ENCODE measurements at places on chromosomes 16 and 17.

GRCh38 chr17:6970992-6971391 lies 24.9 kb upstream of the ALOX12 start:
- no peak for DNase-seq

DNA sequence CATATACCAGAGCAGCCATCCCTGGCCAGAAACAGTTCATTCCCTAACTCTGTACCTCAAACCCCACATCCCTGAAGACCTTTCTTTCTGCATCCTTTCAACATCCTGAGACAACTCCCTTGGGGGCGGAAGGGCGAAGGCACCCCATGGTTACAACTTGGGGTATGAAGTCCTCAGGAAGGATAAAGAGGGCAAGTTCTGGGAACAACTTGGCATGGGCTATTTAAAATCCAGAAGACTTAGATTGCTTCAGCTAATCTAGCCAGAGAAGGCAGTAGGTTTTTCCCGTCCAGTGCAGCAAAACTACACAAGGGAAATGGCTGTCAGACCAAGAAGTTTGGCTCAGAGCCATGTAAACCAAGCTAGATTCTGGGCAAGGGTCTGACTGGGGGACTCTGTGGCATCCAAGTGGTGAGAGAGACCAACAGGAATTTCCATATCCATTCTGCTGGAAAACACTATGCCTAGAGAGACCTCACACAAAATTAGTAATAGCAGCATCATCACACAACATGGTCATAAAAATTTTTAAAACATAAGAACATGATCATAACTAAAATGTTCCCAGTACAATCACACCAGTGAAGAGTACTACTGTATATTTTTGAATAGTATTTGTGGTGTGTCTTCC lies 113.2 kb downstream of the CDYL2 start:
- no peak for DNase-seq

DNA sequence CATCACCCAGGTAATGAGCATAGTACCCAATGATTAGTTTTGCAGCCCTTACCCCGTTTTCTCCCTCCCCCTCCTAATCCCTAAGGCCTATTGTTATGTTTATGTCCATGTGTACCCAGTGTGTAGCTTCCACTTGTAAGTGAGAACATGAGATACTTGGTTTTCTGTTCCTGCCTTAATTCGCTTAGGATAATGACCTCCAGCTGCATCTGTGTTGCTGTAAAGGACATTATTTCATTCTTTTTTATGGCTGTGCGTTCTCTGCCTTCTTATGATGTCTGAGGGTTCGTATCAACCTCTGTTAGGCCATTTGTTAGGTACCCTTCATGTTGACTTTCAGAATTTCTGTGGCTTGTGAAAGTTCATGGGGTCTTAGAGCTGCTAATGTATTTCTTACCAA lies 31.0 kb downstream of the CTCF start:
- no peak for DNase-seq

DNA sequence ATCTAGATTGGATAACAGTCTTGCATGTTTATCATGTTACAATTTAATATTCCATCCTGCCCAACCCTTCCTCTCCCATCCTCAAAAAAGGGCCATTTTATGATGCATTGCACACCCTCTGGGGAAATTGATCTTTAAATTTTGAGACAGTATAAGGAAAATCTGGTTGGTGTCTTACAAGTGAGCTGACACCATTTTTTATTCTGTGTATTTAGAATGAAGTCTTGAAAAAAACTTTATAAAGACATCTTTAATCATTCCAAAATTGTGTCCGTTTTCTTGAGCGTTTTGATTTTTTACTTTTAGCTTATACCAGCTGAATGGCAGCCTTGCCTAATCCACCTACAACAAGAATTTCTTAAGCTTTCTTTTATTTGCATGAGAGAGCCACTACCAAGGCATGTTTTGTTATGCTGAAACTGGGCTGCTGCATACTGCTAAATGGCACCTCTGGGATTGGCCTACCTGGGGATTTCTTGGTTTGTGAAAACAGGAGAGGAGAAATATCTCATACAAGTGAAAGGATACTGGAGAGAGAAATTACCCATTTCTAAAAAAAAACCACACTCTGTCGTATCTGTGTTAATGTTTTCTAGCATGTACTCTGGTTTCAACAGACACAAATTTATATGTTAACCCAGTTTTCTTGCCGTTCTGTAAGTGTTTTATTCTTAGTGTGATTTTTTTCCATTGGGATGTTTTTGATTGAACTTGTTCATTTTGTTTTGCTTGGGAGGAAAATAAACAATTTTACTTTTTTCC lies 52.2 kb downstream of the TUBD1 start:
- DNase-seq = no peak

- DNase-seq = no peak
Measured at GRCh38 chr17:82839617-82840292, at the start of gene ZNF750. TSS of gene ZNF750 (minus strand) at chr17:82840022. CDS start at chr17:82832454, 7,568 bp downstream.

- no peak for DNase-seq
Measured at GRCh38 chr17:34675605-34676004, 96.2 kb downstream of the TMEM132E start.

- DNase-seq = no peak
Measured at GRCh38 chr17:68602289-68602688, 1.1 kb upstream of the FAM20A start.

DNA sequence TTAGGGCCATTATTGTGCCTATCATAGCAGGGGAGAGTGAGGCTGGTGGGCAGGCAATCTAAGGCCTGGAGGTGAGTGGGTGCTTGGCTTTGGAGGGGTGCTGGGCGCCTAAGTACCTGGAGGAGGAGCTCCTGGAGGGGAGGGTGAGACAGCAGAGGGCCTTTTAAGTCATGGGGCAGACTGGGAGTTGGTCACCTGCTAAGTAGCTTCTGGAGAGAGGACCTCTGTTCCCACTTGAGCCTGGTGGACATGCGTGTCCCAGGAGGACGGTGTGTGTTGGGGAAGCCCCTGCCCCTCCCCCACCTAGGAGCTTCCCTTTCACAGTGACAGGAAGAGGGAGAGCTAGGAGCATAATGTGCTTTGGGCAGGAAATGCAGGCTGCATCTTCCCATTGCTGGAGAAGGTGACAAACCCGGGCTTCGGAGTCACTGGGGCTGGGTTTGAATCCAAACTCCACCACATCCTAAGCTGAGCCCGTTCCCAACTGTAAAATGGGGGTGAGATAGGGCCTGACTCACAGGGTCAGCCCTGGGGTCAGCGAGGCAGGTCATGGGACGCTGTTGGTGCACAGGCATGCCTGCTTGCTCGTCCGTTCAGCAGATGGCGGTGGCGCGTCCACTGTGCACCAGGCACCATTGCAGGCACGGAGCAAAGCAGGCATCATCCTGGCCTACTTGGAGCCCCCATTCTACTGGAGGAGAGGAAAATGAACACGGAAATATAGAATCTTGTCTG lies 37.9 kb downstream of the CMIP start:
- DNase-seq = no peak

DNA sequence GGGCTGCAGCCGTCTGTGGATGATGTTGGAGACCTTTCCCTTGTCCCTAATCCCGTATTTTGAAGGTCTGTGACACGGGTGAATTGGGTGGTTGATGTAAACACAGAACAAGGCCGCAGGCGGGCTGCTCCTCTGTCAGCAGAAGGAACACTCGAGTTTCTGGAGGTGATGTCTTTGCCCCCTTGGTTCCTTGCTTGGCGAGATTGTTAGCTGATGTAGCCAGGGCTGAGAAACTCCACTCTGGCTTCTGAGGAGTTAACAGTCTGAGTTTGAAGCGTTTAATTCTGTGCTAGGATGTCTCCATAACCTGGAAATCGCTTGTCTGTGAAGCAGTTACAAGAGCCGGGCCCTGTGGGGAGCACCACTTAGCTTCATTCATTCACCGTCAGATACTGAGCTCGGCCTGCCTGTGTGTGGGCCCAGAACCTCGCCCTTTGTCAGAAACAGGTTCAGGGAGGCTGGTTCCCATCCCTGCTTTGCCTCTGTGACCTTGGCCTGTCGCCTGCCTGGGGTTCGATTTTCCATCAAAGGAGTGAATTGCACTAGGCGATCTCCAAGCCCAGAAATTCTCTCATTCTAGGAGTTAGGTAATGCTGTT lies 1.3 kb downstream of the MAPK8IP3 start:
- no peak for DNase-seq

DNA sequence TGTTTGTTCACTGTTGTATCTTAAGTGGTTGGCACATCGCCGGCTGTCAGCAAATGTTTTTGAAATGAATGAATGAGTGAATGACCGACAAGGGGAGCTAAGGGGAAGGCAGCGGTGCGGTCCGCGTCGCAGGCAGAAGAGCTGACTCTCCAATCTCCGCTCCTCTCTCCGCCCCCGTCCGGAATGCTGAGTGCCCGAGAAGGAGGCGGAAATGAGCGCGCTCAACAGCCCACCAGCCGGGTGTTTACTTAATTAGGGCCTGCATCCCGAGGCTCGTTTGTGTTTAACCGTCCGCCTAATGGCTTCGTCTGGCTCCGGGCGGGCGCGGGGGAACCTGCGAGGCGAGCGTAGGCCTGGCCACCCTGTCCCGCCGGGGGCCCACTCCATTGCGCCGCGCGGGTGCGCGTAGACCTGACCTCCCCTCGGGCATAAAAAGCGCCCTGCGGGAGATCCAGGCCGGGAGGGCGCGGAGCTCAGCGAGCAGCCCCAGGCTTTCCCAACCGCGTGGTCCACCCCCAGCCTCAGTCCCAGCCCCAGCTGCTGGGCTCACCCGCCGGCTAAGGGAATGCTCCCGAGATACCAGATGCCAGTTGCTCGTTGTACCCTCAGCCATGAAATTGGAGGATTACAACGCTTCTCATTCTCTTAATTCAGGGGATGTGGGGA lies 2.5 kb upstream of the CDH3 start:
- DNase-seq = no peak

DNA sequence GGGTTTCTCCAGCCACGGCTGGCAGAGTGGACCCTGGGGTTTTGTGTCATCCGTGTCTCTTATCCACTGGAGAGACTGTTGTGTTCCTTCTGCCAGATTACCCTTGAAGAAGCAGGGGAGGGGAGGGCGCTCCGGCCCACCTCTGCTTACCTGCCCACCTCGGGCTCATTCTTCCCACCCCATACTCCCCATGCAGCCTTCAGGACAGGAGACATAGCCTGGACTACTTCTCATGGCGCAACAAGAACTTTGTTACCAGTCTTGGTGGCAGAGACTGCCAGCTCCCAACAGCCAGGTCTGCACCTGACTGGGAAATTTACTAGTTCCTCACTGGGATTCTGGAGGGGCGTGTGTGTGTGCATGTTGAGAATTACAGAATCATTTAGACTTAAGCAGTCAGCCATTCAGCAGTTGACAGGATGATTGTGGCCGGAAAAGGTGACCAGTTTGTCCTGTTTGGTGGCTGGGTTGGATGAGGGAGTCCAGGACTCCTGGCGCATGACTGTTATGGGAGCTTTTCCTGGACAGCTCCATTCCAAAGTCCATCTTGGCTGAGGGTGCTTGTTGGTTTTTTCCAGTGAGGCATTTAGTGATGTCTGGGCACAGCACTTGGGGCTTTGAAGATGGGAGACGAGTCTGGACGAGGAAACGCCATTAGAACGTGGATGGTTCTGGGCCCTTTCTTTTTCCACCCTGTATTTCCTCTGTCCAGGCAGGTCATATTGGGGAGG lies 8.7 kb downstream of the GSE1 start:
- DNase-seq = no peak

DNA sequence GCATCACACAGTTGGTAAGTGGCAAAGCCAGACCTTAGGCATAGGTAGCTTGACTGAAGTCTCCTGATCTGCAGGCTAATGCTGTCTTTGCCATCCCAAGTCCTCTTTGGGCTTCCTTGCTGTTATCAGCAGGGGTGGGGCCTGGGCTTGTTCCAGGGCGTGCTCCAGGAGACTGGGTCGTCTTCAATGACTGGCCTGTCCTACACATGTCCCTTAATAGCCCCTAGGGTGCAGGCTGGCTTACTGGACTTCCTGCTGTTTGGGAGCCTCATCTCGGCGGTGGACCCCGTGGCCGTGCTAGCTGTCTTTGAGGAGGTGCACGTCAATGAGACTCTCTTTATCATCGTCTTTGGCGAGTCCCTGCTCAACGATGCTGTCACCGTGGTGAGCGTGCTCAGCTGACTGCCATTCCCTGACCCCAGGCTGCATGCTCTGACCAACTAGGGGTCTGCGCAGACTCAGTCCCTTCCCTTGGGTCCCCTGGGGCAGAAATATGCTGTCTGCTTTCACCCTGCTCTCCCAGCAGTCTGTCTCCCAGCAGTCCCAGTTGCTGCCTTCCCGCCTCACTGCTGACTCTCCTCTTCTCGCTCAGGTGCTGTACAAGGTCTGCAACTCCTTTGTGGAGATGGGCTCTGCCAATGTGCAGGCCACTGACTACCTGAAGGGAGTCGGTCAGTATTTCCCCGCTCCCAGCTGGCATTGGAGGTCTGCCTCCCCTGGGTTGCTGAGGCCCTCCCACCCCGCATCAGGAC lies 6.2 kb downstream of the SLC9A5 start:
- no peak for DNase-seq

GRCh38 chr17:77476931-77477805 lies 336.4 kb downstream of the SEC14L1 start:
- DNase-seq = no peak

GRCh38 chr16:86138121-86139085 lies 239.4 kb downstream of the IRF8 start:
- DNase-seq = no peak

GRCh38 chr16:79042886-79043285 lies 557.7 kb downstream of the MAF start:
- DNase-seq = no peak

DNA sequence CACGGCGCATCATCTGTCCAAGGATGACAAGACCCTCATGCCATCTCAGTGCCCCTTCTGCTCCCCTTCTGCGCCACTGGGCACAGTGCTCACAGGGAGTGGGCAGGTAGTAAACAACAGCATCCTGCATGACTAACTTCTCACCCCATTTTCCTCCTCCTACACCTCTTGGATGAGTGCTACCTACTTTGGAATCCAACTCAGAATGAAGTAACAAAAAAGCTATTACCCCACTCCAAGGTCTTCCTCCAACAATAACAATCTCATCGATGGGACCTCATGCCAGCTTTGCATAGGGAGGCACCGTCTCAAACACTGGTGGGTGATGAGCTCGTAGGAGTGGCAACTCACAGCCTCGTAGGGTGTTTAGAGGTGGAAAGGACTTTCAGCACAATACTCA lies 98.6 kb upstream of the RCVRN start:
- DNase-seq = no peak

- no peak for DNase-seq
Measured at GRCh38 chr17:47931848-47932247, 9.5 kb upstream of the PNPO start.

- no peak for DNase-seq
Measured at GRCh38 chr17:77555741-77556291, 402.7 kb upstream of the TNRC6C start.

DNA sequence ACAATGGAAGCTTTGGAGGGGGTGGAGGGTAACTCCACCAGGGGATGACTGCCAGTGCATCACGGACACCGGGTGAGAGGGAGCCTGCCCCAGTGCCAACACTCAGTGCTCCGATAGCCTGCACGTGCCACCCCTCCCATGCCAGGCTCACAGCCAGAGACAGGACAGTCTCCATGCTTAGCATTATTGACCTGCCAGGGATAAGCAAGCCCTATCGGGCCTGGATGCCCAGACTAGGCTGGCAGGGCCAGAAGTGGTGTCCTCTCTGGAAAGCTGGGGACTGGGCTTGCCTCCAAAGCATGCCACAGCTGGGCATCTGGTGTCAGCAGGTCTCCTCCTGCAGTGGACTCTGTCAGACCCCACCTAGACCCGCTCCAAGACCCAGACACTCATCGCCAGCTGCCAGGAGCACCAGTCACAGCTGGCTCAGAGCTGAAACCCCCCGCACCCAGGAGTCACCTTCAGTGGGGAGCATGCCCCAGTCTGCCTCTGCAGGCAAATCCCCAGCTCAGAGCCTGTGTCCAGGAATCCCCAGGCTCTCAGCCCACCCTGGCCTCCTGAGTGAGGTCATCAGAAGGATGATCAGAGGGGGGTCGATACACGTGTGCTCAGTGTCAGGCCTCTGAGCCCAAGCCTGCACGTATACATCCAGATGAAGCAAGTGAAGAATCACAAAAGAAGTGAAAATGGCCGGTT lies 1.8 kb upstream of the RHBDF1 start:
- DNase-seq = no peak
